Stimulated activated memory B cell treated with anti-CD40 and anti-IgM and Interleukin-4, amounts not matched to agents 10 μg/mL and 1 μg/mL and 100 μg/mL, for 72 hours (primary cell): ENCODE measurements at places on chromosomes 5 and 9.

DNA sequence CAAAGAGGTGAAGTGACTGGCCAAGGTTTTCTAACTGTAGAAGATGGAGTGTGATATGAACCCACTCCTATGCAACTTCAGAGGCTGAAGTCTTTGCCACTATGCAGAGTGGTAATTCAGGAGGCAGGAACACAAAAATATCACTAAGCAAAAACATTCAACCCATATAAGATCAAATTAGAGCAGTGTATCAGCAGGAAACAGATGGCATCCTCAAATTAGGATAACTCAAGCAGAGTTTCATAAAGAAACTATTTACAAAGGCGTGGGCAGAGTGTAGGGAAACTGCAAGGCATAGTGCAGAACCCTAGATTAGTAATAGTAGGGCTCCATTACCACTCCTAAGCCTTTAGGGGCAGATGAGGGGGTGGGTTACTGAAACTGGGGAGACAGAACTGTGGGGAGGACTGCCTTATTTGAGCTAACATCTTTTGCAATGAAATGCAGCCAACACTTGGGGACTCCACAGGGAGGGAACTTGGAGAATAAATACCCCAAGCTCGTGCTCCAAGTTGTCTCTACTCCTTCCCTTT is 72.2 kb downstream of the PTTG1 start:
- no peak for ATAC-seq

DNA sequence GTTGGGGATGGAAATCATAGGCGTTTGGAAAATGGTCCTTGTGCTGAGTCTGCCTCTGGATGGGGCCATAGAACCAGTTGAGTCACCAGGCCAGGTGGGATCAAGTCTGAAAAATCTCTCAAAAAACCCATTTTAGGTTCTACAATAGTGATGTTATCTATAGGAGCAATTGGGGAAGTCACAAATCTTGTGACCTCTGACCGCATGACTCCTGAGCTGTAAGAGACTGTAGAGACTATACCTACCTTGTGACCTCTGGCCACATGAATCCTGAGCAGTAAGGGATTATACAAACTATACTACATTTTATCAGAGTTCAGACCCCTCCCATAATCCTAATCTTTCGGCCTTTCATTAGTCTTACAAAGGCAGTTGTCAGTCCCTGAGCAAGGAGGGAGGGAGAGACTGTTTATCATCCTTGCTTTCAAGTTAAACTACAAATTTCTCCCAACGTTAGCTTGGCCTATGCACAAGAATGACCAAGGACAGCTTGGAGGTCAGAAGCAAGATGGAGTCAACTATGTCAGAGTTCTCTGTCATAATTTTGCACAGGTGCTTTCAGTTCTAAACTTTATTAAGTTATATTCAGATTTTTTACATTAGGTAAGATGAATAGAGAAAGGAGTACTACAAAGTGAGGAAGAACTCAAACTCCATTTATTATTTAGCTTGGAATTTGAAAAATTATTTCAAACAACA is 11.5 kb upstream of the JMY start:
- ATAC-seq, result no peak

GRCh38 chr9:13263511-13263910 is 16.0 kb downstream of the MPDZ start:
- ATAC-seq, result no peak

DNA sequence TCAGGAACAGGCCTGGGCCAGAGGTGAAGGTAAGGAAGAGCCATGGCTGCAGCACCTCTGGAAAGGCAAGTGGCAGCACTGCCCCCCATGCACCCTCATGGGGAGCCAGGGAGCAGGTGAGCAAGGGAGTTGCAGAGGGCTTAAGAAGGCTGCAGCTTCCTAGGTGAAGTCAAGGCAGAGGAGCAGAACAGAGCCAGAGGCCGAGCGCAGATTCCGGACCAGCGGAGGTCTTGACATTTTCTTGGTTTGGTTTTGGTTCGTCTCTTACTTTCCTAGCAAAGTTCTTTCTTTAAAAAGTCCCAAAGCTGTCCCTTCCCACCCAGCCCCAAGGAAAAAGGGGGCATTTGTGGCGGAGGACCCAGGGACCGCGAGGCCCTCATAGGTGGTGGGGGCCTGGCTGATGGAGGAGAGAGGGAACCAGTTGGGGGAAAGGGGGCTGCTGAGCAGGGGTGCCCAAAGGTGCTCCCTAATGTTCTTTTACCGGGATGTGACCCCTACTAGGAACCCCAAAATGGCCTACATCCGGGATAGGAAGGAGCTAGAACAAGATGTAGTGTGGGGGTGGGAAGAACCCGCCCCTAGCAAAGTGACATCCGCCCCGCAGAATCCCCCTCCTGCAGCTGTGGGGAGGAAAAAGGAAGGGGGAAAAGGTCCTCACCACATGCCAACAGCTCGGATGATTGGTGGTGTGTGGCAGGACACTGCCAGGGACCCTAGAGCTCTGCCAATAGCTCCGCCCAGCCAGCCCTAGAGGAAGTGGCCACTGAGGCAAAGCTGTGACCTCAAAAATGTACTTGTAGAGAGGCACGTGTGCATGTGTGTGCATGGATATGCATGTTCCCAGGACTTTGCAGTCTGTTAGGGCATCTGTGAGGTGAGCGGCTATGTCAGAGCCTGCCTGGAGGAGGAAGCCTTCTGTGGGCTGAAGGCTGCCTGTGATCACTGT is 914 bp upstream of the CD72 start:
- peak; percentile 82 for ATAC-seq

- ATAC-seq, result peak; percentile 35
Measured at GRCh38 chr5:111224561-111225345, 569 bp downstream of the CAMK4 start.

- ATAC-seq, result no peak
Measured at GRCh38 chr9:86636038-86636437, 281.8 kb upstream of the TUT7 start.

GRCh38 chr5:31137676-31138075 is 55.8 kb upstream of the CDH6 start:
- no peak for ATAC-seq

DNA sequence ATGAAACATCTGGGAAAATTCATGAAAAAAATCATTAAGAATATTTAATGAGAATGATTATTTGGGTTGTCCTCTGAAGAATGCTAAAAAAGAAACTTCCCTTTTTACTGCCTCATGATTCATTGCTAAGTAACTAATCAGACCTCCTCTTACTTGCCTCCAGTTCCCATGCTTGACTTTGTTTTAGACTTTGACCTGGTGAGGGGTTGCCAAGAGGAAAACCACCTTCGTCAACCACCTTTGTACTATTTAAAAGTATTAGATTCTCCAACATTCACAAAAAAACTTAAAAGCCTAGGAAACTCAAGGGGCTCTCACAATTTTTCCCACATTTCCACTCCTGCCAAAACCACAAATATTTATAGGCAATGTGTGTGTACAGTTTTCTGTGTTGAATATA is 115.2 kb upstream of the ST8SIA4 start:
- ATAC-seq, result no peak

DNA sequence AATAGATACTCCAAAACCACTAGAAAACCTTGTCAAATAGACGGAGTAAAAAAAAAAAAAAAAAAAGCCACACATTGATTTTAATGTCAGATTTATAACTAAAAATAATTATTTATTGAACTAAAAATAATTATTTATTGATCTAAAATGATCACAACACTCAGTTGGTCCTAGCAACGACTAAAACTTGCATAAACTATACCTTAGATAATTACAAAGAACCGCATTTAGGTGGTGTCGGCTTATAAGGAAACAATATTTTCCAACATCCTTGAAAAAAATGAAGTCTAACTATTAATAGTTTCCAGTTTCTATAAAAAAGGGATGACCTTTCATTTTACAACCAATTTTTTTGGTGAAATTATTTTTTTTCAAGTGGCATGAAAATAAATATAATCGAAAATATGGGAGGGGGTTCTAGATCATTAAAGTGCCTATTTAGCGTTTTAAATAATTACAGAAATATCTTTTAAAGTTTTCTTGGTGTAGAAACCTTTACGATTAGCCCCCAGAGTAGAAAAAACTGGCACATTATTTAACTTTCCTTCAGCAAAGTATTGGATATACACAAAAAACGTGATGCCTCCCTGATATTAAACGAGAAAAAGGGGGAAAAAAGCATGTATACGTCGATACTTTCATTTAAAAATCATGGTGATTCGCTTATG is 3.7 kb downstream of the ARRDC3 start:
- ATAC-seq, result no peak

DNA sequence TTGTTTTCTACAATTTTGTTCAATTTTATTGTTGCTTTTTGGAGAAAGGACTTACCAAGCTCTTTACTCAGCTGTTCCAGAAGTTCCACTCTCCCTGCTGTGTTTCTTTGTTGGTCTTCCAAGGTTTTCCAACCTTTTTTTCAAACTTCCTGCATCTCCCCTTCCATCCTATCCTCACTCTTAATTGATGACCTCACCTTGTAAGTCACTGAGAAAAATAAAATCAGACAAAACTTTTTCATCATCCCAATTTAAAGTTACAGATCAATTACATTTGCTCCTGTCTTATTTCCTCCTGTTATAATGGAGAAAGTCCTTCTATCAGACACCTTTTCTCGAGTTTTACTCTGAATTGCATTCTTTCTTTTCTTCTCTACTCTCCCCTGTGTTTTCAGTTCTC is 121.1 kb downstream of the DMXL1 start:
- ATAC-seq, result no peak

- no peak for ATAC-seq
Measured at GRCh38 chr5:99973779-99974178, 561.4 kb upstream of the FAM174A start.
